ENCODE measurements at places on chromosomes 2 and 18.

GRCh38 chr2:20220806-20221554 lies 4.0 kb downstream of the SDC1 start:
- no peak for DNase-seq

- DNase-seq = no peak
Measured at GRCh38 chr18:44743631-44744030, 62.9 kb downstream of the SETBP1 start.

- no peak for DNase-seq
Measured at GRCh38 chr2:26576565-26577441, 64.4 kb downstream of the CIB4 start.

DNA sequence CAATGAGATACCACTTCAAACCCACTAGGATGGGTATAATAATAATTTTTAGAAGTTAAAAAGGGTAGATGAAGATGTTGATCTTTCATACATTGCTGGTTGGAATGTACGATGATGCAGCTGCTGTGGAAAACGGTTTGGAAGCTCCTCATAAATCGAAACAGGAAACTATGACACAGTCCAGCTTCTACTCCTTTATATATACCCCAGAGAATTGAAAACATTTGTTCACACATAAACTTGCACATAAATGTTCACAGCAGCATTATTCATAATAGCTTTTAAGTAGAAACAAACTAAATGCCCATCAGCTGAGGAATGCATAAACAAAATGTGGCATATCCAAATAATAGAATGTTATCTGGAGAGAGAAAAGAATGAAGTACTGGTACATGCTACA lies 95.0 kb downstream of the STRADB start:
- DNase-seq = no peak

- no peak for DNase-seq
Measured at GRCh38 chr2:111055735-111056134, 65.0 kb upstream of the BCL2L11 start.

- no peak for DNase-seq
Measured at GRCh38 chr2:135893374-135893794, 17.1 kb upstream of the MCM6 start.

- peak; percentile 67 for DNase-seq
Measured at GRCh38 chr18:3051718-3052410, 38.9 kb upstream of the LPIN2 start.

- DNase-seq = no peak
Measured at GRCh38 chr2:159797543-159798375, at the start of gene CD302. Gene CD302, minus strand, starts transcription at chr2:159798208. Its CDS starts 10 bp downstream, at chr2:159798198.

DNA sequence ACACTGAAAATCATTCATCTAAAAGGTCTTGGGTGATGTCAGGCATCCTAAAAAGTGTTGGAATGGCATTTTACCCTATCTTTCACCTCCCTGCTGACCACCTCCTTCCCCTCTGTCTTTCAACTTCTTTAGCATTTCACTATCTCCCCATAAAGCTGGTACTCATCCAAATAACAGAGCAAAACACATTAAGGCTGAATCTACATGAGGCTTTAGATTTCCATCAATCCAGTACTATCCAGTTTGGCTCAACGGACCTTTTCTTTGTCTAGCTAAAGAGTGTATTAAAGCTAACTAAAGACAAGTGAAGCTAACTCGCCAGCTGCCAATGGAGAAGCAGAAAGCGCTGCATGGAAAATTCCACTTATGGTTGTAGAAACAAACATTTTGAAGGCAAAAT lies 122.5 kb upstream of the NCKAP5 start:
- DNase-seq = no peak

GRCh38 chr2:15640261-15640711 lies 48.6 kb downstream of the DDX1 start:
- DNase-seq = no peak

- DNase-seq = no peak
Measured at GRCh38 chr2:95023222-95023597, 2.3 kb upstream of the MAL start.

DNA sequence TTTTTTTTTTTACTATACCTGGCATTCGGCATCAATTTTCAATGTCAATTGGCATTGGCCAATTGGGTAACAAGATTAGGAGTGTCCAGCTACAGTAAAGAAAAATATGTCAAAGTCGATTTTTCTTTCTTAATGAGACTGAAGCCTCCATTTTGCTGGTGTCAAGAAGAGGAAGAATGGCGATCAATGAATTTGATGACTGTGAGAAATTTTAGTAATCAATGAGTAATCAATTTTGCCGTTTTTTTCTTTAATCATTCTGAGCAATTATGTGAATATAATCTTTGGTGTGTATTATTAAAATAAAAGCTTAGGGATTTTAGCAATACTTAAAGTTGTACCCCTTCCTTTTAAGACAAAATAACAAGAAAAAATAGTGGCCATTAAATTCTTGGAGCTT lies 69.7 kb downstream of the TMEM200C start:
- no peak for DNase-seq

DNA sequence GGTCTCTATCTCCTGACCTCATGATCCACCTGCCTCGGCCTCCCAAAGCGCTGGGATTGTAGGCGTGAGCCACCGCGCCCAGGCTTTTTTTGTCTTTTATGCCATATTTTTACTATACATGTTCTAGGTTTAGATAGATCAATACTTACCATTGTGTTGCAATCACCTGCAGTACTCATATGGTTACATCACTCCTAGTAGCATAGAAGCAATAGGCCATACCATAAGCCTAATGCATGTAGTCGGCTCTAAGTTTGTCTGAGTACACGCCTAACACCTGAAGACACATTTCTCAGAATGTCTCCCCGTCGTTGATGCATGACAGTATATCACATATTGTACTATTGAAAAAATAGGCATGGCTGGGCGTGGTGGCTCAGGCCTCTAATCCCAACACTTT lies 27.1 kb upstream of the TGIF1 start:
- DNase-seq = no peak

DNA sequence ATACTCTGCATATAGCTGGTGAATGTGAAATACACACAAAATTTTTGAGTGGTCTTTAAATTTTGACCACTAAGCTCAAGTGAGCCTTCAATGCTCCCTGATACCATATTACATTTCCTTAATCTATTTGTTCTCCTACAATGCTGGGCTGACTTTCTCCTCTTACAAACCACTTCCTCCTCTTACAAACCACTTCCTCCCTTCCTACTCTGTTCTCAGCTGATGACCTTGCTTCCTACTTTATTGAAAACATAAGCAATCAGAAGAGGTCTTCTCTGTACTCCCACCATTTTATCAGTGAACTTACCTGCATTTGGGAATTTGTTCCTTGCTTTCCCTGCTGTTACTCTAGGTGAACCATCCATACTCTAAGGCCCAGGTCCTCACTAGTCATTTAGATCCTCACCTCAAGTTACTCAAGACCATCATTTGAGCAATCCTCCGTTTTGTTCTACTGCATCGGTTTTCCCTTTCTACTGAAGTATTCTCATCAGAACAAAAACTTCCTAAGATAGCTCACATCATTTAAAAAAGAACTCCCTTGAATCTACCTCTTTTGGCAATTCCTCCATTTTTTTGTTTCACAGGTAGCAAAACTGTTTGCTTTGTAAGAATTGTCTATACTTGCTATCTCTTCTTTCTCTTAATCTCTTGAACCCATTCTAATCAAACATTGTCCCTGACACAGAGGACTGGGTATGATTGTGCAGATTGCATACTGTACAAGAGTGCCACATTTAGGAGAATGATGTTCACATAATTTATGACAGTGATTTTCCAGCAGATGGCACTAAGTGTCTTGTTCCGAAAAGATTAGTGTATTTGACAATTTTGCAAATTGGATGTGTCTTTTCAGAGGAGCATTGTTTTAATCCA lies 96.5 kb downstream of the EPB41L5 start:
- DNase-seq = peak; percentile 85
